ENCODE measurements at places on chromosomes 3 and 15.

GRCh38 chr3:155194973-155195957 lies 98.2 kb downstream of the STRIT1 start:
- no peak for DNase-seq

DNA sequence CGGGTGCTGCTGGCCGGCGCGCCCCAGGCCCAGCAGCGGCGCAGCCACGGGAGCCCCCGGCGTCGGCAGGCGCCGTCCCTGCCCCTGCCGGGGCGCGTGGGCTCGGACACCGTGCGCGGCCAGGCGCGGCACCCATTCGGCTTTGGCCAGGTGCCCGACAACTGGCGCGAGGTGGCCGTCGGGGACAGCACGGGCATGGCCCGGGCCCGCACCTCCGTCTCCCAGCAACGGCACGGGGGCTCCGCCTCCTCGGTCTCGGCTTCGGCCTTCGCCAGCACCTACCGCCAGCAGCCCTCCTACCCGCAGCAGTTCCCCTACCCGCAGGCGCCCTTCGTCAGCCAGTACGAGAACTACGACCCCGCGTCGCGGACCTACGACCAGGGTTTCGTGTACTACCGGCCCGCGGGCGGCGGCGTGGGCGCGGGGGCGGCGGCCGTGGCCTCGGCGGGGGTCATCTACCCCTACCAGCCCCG lies 777 bp downstream of the LOXL1 start:
- peak; percentile 76 for DNase-seq

DNA sequence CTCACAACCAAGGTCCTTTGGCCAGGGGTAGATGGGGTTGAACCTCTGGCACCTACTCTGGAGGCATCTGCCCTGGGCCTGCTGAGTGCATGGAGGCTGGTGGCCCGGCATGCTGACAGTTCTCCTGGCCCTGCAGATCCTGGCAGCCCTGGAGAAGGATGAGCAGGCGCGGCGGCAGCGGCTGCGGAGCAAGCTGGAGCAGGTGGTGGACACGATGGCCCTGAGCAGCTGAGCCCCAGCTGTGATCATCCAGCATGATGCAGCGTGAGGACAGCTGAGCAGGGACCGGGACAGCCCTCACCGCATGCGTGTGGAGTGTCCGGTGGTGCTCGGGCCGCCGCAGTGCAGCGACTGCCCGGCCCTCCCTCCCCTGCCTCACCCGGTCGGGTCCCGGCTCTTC lies 50.9 kb downstream of the PLXNA1 start:
- no peak for DNase-seq

GRCh38 chr15:54159012-54159411 lies 180.8 kb downstream of the UNC13C start:
- no peak for DNase-seq

DNA sequence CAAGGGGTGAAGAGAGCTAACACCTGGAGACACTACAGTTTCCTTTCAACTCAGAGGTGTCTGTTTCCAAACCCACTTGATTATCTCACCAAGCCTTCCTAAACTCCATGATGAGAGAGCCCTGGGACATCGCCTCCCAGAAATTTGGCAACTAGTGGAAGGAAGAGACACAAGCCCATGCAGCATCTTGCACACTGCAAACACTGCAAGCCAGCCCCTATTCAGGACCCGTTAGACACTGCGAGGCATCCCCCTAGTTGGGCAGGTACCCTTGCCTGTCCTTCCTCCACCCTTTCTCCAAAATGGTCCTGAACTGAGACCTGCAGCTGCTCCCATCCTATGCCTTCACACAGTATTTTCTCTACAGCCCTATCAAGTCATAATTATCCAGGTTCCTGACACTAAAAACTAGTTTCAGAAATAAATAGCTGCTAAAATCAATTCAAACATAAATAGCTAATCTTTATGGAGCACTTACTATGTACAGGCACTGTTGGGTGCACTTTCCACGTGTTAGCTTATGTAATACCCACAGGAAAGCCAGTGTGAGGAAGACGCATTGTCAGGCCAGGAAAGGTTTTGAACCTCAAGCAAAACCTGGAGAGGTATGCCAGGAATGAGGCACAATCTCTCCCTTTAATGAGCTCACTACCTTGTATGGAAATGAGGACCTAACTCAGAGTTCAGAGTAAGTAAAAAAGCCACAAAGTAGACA lies 2.8 kb downstream of the MAGI1 start:
- DNase-seq, result peak; percentile 21

GRCh38 chr15:29920515-29920914 lies 98.2 kb upstream of the TJP1 start:
- peak; percentile 62 for DNase-seq

Measured in SW480 (cell line).